ENCODE measurements at places on chromosomes 3 and 15.

- DNase-seq, result no peak
These were observed 232.6 kb downstream of the ABHD5 start for GRCh38 chr3:43923104-43923882.

- DNase-seq, result no peak
These were observed 188.2 kb downstream of the SI start for GRCh38 chr3:164890061-164890460.

- DNase-seq, result no peak
These were observed 46.3 kb downstream of the FOXP1 start for GRCh38 chr3:71537211-71537611.

DNA sequence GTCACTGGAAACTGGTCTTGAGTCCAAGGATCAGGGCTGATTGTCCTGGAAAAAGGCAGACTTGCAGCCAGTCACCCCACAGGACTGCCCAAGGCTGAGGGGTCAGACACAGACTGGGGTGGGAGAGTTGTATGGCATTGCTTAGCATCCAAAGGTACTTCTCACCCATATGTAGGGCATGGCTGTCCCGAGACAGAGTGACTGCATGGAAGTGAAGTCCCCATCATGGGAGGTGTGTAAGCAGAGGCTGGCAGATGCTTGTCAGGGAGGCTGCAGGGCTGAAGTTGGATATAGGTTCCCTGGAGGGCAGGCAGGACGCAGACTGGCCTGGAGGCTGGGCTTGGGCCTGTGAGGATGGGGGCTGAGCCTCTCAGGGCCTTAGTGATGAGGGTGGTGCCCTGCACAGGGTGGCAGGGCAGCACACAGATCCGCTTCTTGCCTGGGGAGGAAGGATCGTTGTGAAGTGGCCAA is 31.1 kb downstream of the PSTPIP1 start:
- DNase-seq, result peak; percentile 0

DNA sequence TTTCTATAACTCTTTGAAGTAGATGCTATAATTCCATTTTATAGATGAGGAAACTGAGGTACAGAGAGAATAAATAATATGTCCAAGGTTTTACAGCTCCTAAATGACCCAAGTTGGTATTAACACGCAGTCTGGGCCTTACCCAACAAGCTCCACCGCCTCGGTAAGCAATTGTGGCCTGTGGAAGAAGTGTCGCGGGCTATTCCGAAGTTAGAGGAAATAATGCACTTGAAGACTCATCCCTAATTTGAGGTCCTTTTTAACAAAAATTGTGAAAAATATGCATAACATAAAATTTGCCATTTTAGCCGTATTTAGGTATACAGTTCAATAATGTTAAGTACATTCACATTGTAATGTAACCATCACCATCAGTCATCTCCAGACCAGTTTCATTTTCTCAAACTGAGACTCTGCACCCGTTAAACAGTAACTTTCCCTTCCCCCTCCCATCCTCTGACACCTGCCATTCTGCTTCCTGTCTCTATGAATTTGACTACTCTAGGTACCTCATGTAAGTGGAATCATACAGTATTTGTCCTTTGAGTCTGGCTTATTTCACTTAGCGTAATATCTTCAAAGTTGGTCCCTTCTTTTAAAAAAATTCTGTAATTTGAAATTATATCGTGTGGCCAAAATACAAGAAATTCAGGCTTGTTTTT is 18.2 kb downstream of the IDH3A start:
- DNase-seq, result no peak

- DNase-seq, result no peak
These were observed 662.8 kb upstream of the CCDC54 start for GRCh38 chr3:106714400-106714799.

- no peak for DNase-seq
These were observed 218.8 kb downstream of the MEIS2 start for GRCh38 chr15:36881516-36881915.

GRCh38 chr3:15345608-15346137 is 13.3 kb upstream of the SH3BP5 start:
- DNase-seq, result no peak

GRCh38 chr15:42890161-42890913 is 30.2 kb downstream of the TTBK2 start:
- no peak for DNase-seq

GRCh38 chr3:12287727-12288181 is 1.1 kb upstream of the PPARG start:
- DNase-seq, result no peak

GRCh38 chr3:149813367-149814281 is 609 bp downstream of the RNF13 start:
- DNase-seq, result no peak

- DNase-seq, result no peak
These were observed 27.1 kb downstream of the RPSA start for GRCh38 chr3:39433642-39434041.

DNA sequence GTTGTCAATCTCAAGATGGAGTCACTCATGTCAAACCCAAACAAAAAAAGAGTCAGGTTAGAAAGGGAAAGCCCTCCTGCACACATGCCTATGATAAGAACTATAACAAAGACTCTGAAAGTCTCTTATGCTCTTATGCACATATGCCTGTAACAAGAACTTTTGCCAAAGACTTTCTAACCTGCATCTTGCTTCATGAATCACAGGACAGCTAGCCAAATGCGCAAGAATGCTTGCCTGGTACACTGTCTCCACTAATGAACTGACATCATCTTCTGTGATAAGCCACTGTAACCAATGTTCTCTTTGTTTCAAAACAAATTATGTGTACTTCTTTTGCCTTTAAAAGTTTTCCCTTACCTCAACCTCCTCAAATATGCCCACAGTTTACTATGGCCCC is 18.2 kb upstream of the EHHADH start:
- no peak for DNase-seq

DNA sequence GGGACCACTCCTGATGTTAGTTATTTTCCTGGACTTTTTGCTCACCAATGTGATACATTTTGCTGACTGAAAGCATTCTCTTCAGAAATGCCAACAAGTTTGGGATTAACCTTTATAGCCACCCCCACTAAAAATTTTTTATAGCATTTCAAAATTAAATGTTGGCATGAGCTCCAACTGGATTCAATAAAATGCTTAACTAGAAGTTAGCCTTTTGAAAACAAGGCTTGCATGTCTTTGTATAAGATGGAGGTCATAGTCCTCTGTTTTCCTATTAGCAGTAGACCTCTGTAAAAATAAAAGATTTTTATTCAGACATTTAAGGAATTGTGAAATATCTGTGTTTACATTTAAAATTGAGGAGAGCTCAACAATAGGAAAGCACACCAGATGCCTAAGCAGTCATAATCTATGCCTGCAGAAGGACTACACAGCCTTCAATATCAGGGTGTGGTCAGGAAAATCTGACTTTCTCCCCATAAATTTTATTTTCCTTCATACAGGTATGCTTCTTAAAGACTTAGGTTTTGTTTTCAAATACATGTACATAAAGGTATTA is 87.2 kb downstream of the DNAJC13 start:
- DNase-seq, result no peak

DNA sequence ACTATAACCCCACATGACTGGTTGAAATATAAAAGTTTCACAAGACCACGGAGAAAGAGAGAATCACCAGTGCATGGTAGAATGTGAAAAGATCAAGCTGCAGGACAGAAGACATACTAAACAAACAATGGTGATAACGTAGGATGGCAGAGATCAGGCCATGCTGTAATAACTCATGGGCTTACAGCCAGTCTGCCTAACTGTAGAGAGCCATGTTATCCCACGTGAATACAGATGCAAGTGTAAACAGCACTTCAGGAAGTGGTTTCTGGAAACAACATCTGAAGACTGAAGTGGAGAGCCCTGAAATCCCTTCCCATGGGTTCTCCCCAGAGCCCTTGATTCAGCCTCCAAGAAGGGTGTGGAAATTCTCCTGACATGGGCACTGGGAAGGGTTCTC is 103.2 kb upstream of the SLCO2A1 start:
- DNase-seq, result no peak

DNA sequence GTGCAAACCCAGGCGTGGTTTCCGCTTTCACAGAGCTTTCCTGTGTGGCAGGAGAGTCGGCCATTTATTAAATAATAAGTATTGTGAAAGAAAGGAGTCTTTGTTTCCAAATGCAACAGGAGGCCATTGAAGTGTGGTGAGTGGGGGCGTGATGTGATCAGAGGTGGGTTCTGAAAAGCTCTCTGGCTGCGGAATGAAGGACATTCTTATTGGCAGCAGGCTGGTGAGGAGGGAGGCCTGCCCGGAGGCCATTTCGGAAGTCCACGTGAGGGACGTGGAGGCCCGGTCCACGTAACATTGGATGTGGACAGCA is 11.1 kb downstream of the ARNT2 start:
- no peak for DNase-seq

- DNase-seq, result no peak
These were observed 120.0 kb downstream of the TMCO5A start for GRCh38 chr15:38054488-38054887.

DNA sequence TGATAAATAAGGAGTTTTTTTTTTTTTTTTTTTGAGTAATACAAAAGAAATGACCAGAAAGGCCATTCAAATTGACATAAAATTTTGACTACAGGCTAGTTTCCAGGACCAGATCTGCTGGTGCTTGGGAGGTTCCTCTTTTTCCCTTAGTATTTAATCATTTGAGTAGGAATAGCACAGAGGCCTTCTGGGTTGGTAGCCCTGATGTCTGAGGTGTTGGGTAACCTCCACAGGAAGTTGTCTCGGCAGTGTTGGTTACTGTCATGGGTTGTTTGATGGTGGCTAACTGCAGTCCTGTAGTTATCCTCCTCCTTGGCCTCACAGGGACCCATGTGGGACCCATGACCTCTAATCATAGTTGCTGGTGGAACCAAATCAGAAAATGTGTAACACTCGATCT is 91.1 kb downstream of the USP13 start:
- DNase-seq, result no peak

- DNase-seq, result peak; percentile 45
These were observed 21.7 kb upstream of the TBC1D21 start for GRCh38 chr15:73851689-73852088.

- no peak for DNase-seq
These were observed 33.9 kb downstream of the ILDR1 start for GRCh38 chr3:121988146-121988545.

GRCh38 chr3:147411815-147412241 is 2.7 kb downstream of the ZIC1 start:
- DNase-seq, result no peak
